ENCODE measurements at places on chromosomes 3 and 15. TPM values are rescaled to one million over a fixed set of nuclear protein-coding genes. Genes with fewer than 3 reads are reported as not detected.

GRCh38 chr3:190586631-190587011, 72.7 kb downstream of the IL1RAP start:
- no peak for DNase-seq

DNA sequence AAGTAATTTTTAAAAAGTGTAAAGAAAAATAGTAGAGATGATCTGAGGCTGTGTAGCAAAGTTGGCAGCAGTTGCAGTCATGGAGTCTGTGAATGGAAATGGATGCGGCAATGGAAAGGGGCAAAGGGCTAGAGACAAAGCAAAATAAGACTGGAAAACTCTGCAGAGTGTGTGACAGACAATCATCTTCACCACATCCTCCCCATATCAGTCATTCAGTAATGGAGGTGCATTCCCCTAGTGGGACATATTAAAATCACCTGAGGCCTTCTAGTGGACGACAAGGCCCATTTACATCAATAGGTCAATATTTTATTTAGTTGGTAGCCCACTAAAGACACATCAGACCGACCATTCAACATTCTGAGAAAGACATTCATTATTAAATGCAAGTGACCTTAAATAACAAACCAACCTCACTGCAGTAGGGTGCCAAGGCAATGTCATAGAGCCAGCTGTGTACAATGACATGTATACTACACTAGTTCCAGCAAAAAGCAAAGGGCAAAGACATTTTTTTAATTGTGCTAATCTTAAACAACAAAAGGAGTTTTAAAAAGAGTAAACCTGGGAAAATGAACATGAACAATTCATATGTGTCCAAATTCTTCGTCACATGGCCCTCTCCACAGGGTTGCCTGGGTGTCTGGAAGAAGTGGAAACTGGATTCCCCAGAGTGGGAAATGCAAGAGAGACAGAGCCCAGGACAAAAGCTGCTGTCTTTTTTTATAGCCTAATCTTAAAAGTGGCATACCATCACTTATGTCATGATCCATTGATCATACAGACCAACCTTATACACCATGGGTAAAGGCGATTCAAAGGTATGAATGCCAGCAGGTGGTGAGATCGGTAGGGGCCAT, 15.6 kb upstream of the RAP2B start:
- no peak for DNase-seq

- peak; percentile 7 for DNase-seq
Measured at GRCh38 chr3:189041482-189042090, 130.2 kb upstream of the TPRG1 start.

DNA sequence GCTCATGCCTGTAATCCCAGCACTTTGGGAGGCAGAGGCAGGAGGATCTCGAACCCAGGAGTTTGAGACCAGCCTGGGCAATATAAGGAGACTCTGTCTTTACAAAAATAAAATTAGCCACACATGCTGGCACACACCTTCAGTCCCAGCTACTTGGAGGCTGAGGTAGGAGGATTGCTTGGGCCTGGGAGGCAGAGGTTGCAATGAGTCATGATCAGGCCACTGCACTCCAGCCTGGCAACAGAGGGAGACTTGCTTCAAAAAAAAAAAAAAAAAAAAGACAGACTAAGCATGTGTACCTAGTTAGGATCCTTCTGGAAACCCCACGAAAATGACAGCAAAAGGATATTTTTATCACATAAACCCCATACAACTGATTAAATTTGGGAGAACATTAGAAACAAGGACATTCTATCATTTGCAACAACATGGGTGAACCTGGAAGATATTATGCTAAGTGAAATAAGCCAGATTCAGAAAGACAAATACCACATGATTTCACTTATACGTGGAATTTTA, 44.9 kb downstream of the METTL6 start:
- DNase-seq, result no peak

DNA sequence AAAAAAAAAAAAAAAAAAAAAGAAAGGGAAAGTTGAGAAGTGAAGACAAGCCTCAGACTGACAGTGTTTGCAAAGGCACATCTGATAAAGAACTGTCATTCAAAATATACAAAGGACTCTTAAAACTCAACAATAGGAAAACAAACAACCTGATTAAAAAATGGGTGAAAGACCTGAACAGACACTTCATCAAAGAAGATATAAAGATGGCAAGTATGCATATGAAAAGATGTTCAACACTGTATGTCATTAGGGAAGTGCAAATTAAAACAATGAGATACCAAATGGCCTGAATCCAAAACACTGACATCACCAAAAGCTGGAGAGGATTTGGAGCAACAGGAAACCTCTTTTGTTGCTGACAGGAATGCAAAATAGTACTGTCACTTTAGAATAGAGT, 48.6 kb downstream of the MCCC1 start:
- DNase-seq, result no peak

The GRK7 gene
- polyA plus RNA-seq, result 0.13 TPM

The SCG5 gene
- polyA plus RNA-seq, result 16.3 TPM

The SH2D7 gene
- polyA plus RNA-seq, result 0.64 TPM

The CAPN3 gene
- polyA plus RNA-seq, result 32.5 TPM

The STRIT1 gene
- polyA plus RNA-seq, result 2.4 TPM
